RPMI7951 (cell line): ENCODE measurements at places on chromosomes 1 and 21. TPM values are rescaled to one million over a fixed set of nuclear protein-coding genes. Genes with fewer than 3 reads are reported as not detected.

- peak; percentile 24 for DNase-seq
Observed at GRCh38 chr1:32969566-32969965, 5.0 kb upstream of the RNF19B start.

- no peak for DNase-seq
Observed at GRCh38 chr1:154867841-154868605, 2.1 kb downstream of the KCNN3 start.

The EXOSC10 gene
- 76.9 and 105 TPM in 2 replicates for total RNA-seq

DNA sequence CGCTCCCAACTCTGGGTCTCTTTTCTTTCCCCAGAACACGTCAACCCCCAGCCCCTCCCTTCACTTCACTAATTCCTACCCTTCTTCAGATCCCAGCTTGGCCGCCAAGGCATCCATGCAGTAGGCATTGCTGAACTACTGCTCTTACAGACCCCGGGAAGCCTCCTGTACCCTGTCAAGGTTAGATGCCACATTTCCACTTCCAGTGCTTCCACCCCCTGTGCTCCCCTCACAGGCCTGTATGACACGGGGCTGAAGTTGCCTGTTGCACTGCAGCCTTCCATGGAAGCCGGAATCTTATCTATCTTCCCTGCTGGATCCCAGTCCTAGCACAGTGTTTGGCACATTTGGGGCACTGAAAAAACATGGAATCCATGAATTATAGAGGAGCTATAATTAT lies 99.0 kb upstream of the SOD1 start:
- no peak for DNase-seq

DNA sequence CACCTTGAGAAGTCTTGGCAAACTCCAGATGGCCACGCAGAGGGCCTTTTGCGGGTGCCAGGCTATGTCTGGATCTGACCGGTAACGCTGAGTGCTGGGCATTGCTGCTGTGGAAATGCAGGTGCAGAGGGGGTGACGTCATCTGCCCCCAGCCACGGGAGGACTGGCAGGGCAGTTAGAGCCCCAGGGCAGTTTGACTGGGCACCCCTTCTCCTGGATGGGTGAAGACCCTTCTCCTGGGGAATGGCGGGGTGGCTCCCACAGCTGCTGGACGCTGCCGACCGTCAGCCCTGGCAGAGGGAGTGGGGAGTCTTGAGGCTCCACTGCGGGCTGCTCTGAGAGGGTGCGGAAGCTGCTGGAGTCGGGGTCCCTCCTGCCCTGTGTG lies 12.6 kb upstream of the EDN2 start:
- no peak for DNase-seq

DNA sequence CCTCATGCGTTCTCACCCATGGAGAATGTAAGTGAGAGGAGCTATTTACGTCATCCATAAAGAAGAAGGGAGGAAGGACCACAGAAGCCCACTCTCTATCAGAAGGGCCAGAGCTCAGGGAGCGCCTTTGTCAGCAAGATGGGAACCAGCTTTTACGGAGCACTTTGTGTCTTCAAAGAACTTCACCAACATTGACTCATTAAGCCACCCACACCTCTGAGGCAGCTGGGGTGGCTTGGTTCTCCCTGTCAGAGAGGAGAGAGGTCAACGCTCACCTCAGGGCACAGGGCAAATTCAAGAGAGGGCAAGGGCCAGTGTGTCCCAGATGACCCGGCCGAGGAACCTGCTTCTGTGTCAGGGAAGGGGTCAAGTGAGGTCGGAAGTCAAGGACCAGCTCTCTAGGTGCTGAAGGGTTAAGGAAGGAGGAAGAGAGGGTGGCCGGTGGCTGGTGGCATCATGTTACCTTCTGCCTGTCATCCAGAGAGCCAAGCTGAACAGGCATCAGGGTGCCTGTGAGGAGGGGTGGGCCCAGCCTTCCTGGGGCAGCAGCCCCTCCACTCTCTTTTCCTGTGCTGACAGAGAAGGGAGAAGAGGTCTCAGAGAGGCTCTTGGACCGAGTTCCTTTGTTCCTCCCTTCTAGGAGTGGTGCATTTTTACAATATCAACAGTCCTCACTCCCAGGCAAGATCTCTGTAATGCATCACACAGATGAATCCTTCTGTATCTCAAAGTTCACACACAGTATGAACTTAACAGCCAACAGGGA lies 109.0 kb downstream of the ETS2 start:
- no peak for DNase-seq

GRCh38 chr1:150164779-150165178 lies 15.1 kb downstream of the PLEKHO1 start:
- DNase-seq = no peak

The RNASEL gene
- total RNA-seq = 5.9 and 6.4 TPM in 2 replicates

The ASTN1 gene
- not detected in 2 replicates for total RNA-seq

The OR2T8 gene
- total RNA-seq = 0.29 TPM in 1 of 2 replicates, not detected in the other

DNA sequence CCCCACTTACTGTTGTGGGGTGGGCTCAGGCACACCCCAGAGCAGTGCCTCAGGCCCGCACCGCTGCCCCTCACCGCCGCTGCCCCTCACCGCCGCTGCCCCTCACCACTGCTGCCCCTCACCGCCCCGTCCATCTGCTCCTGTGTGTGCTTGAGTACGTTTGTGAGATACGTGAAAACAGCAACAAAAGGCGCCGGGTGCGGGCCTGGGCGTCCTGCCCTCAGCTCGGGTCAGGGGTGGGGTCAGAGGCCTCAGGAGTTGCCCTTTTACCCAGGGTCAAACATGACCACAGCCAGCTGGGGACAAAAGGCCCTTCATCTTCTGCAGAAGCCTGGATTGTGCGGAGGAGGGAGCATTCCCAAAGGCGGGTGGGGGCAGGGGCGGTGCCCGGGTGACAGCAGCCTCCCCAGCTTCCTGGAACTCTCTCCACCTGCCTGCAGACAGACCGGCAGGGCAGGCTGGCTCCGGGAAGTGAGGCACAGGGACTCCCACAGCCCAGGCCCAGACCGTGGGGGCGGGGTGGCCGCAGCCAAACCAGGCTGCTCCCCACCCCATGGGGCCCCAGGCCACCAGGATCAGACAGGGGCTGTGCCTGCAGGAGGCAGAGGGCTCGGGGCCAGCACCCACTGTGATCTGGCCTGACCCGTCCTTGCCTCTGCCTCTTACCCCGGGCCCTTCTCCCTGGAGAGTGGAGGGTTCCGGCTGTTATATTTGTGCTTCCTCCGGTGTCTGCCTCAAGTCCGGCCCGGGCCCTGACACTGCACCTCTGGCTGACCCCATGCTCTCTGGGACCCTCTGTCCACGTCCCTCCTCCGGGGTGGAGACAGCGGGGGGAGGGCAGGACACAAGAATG lies 2.3 kb upstream of the VWA1 start:
- DNase-seq = no peak

- DNase-seq = no peak
Observed at GRCh38 chr1:106675558-106675957, 380.9 kb upstream of the PRMT6 start.

DNA sequence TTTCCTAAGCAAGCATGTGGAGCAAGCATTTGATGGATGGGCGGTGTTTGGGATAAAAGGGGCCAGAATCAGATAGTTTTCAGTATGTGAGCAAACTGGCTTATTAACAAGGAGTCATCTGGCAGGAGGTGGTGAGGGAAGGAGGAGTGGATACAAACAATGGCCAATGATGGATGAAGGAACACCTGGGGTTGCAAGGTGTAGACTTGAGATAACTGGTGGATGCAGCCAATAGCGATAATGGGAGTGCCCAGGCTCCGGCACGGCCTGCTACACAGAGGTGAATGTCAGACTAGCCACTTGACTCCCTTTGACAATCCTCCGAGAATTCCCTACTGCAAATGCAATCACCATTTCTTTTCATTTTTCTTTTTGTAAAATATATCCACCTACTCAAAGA lies 41.7 kb downstream of the C8B start:
- DNase-seq = no peak

The OR2M5 gene
- total RNA-seq = not detected in 2 replicates

GRCh38 chr1:192747301-192747700 lies 61.5 kb upstream of the RGS2 start:
- peak; percentile 43 for DNase-seq

DNA sequence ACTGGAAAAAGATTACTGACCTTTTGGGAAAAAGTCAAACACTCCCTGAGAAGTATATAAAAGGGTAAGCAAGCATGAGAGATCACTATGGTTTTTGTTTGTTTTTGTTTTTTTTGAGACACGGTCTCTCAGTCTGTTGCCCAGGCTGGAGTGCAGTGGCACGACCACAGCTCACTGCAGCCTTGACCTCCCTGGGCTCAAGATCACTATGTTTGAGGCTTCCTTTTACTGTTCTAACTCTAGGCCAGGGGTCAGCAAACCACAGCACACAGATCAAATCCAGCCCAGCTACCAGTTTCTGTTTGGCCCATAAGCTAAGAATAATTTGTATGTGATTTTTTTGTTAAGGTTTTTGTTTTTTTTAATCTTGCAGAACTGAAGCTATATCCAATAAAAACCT lies 25.7 kb downstream of the PSMB4 start:
- no peak for DNase-seq

- no peak for DNase-seq
Observed at GRCh38 chr1:21759182-21759581, 23.8 kb downstream of the USP48 start.

- DNase-seq = no peak
Observed at GRCh38 chr21:43834146-43834905, 30.7 kb upstream of the AGPAT3 start.

GRCh38 chr1:14844356-14844755 lies 245.9 kb downstream of the KAZN start:
- DNase-seq = no peak

The SLC45A3 gene
- total RNA-seq = 4.4 and 4.7 TPM in 2 replicates

- peak; percentile 57 for DNase-seq
Observed at GRCh38 chr1:166915941-166916340, 39.9 kb upstream of the TADA1 start.

DNA sequence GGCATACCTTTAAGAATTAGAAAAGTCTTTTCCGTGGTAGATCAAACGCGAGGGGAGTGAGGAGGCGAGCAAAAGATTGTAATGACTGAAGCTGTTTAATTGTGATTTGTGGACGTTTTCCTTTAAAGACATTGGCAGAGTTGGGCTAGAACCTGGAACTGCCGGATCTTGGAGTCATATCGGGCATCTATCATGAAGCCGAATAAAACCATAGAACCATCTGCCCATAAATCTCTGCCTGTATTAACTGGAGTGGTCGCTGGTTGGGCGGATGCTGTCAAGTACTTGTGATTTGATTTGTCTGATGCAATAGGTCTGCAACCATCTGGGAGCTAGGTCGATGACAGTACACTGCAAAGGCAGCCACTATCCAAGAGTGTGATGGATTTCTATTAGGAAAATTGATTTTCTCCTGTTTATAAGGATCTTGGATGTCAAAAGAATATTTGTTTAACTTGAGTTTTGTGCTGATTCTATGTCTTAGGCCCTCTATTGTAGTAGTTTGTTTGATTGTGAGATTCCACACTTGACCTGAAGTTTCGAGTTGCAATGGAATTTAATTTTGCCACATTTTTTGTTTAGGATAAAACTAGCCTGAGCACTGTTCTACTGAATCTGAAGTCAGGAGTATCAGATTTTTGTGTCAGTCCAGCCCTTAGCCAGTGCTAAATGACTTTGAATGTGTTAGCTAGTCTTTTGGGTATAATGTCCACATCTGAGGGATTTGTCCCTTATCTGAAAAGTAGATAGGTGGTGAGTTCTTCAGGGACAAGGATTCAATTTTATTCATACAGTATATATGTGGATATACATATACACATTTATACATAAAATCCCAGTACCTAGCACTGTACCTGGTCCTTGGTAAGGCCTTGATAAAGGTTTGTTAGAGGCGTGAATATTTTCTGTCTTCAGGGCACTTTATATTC lies 1.2 kb downstream of the SARS1 start:
- peak; percentile 77 for DNase-seq

GRCh38 chr1:115753830-115754229 lies 14.7 kb downstream of the CASQ2 start:
- peak; percentile 5 for DNase-seq

DNA sequence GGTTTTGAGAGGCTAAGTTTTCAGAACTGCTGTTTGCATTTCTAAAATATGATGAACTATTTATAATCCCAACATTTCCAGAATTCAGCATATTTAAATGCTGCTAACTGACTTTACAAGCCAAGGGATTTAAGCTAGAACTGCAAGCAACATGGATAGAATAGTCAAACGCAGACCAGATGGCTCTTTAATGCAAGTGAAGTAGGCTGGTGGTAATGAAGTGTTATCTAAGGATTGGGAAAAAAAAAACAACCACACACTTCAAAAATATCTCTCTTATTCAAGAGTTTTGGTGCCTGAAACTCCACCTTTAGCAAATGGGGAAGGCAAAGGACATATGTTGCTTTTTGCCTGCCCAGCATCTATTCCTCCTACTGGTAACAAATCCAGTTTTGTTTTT lies 20.9 kb upstream of the SSX2IP start:
- DNase-seq = no peak

- DNase-seq = peak; percentile 2
Observed at GRCh38 chr1:236862615-236863211, 67.6 kb downstream of the MTR start.

DNA sequence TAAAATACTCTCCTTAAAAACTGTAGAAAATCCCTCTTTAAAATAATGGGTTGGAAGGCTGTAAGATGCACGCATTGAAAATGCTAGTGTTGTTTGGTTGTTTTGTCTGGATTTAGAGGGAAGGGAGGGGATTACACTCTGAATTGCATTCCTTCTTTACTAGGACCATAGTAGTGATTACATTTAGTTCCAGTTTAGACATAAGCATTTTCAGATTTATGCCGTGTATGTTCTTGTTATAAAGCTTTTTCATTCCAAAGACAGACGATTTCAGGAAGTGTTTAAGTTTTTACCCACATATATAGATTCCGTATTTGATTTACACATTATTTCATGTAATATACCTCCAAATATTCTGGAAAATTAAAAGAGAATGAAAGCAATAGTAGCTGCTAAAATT lies 538.4 kb downstream of the PTPRC start:
- no peak for DNase-seq

DNA sequence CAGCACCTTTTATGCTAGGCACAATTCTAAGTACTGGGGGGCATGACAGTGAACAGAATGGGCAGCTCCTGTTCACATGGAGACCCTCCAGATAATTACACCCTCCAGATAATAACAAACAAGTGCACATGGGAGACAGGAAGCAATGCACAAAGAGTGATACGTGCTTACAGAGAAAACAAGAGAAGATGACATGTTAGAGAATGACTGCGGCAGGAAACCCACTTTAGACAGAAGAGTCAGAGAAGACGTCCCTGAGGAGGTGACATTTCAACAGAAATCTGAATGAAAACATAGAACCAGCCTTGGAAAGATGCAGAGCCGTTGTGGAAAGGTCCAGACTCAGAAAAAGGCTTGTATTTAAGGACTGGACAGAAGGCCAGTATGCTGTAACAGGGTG lies 54.7 kb upstream of the ARTN start:
- no peak for DNase-seq

GRCh38 chr1:225409051-225409450 lies 18.8 kb downstream of the LBR start:
- DNase-seq = no peak

The ACTRT2 gene
- not detected in 2 replicates for total RNA-seq

DNA sequence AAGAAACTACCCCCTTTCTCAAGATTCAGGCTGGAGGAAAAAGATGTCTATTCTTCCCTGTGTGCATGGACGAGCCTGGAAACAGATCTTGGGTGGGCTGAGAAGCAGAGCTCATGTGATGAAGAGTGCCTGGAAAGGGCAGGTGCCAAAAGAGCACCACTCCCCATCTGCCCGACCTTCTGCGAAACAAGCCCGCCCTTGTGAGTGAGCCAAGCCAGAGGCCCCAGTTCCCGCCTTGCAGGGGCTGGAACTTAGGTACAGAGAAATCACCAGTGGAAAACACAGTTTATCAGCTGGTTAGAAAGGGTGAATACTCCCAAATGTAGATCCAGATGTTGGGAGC lies 26.7 kb upstream of the A3GALT2 start:
- peak; percentile 73 for DNase-seq

The TMEM79 gene
- total RNA-seq = 2.4 TPM in 2 replicates
